ENCODE measurements at places on chromosomes 5 and 9.

DNA sequence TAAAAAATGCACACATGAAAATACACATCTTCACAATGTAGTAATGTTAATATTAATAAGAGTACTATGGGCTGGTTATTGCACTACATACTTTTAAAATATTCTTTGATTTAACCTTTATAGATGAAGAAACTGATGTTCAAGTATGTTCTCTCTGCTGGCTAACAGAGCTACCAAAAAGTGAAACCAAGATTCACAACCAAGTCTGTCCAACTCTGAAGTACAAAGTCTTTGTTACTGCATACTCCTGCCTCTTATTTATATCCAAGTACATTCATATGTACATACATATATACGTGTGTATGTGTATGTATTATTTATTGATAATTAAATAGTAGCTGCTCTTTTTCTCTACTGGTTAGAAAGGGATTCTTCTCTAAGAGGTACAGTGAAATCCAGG is 325.6 kb downstream of the BNC2 start:
- no peak for DNase-seq

DNA sequence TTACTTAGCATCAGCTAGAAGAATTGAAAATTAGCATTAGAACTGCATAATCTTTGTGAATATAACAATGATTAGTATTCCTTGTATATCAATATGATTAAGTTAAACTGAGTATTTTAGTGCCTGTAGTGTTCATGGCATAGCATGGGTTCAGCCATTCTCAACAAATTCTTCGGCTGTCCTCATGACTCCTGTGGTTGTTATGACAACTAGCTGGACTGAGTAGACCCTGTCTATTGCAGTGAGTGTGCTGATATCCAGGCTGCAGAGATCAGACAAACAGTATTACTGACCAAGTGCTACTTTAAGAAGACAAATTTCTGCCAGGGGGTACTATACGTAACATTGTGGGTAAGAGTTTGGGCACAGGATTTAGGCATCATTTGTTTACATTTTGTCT is 125.9 kb downstream of the NUDT12 start:
- DNase-seq, result no peak

DNA sequence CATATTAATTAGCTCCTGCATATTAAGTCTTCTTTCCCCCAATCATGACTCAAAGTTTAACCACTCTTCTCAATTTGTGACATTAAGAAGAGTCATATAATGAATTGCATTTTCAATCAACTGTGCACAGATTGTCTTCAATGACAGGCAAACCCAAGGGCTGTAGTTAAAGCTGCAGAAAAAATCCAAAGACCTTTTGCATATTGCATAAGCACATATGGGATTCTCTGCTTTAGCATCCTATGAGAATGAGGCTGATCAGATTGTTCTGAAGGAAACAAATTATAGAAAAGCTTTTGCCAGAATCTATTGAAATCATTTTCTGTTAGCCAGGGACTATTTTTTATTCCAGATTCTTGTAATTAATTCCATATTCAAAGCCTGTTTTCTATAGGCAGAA is 112.3 kb downstream of the FAM170A start:
- DNase-seq, result no peak

DNA sequence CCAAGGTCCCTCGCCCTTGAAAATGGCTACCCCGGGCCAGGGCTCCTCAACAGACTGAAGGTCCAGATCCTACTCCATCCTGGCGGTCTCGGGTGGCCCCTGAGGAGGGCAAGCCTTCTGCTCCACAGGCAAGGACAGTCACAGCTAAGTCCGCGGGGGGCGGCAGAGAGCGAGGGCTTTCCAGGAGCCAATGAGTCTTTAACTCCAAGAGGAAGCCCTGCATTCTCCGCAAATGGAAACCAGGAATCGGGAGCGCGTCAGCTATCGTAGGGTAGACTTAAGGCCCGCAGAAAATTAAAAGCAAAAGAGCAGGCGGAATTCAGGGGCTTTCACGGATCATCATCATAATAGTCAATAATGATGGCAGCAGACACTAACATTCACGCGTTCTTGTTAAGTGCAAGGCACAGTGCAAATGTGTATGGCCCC is 87.8 kb upstream of the TNFAIP8 start:
- peak; percentile 97 for DNase-seq

GRCh38 chr5:42109006-42109572 is 184.0 kb downstream of the FBXO4 start:
- no peak for DNase-seq

DNA sequence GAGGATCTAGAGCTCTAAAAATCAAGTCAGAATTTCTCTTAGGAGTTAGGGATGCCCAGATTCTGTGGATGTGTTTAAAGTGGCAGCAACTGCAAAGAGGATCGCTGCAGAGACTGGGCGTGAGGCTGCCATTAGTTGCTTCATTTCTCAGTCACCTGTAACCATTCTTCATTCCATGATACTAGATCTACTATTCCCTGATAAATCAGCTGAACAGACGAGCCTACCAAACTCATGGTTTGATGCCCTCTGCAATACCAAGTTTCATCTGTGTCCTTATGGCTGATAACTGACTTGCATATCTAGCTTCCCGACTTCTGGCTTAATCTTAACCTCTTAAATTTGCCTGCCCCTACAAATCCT is 33.3 kb downstream of the UBE2R2 start:
- DNase-seq, result no peak

- DNase-seq, result no peak
Observed at GRCh38 chr5:127562252-127562651, 44.8 kb downstream of the PRRC1 start.

GRCh38 chr5:63911871-63912270 is 50.4 kb downstream of the HTR1A start:
- DNase-seq, result no peak

GRCh38 chr9:131650254-131650653 is 89.6 kb downstream of the RAPGEF1 start:
- peak; percentile 40 for DNase-seq

DNA sequence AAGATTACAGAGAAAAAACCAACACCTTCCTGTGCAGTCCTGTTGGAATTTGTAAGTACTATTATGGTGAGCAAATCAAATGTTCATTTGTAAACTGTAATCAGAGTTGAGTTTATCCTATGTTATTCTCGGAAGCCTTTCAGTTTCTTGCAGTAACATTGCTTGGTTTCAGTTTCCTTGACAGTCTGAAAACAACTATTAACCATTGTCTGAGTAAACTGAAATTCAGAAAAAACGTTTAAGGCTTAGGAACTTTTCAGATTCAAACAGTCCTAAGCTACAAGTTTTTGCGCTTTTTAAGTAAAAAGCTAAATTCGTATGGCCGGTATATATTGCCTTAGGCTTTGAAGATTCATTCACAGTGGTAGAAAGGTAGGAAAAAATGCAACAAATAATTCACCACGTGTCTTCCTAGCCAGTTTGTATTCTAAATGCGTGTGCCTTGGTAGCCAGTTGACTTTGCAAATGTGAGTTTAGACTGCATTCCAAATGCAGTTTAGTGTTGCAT is 2.5 kb downstream of the GPBP1 start:
- DNase-seq, result peak; percentile 86

Data from astrocyte of the spinal cord (primary cell).